Stimulated activated CD8-positive, alpha-beta memory T cell treated with anti-CD3 and anti-CD28 coated beads, Interleukin-4, amount 100 ng/mL, for 1 hour (primary cell): ENCODE measurements at places on chromosomes 7 and 10.

- no peak for DNase-seq
Measured at GRCh38 chr7:21867816-21868575, 77.7 kb downstream of the CDCA7L start.

GRCh38 chr10:100019787-100020141 lies 10.0 kb upstream of the DNMBP start:
- no peak for DNase-seq

DNA sequence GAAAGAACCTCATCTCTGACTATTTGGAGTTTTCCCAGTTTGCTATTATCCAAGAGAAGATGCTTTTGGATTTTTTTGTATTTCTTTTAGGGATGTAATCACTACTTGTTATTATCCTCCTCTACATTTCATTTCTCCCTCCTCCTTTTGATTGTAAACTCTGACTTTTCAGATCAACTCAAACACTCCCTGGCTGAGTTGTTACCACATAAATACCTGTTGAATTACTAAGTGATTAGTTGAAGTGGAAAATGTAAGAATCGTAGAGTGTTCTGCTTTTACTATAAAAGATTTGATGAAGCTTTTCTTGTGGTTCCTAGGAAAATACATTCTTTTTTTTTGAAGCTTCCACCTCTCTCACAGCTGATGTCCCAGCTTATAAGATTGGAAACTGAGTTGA lies 164.1 kb upstream of the C1GALT1 start:
- DNase-seq: no peak

DNA sequence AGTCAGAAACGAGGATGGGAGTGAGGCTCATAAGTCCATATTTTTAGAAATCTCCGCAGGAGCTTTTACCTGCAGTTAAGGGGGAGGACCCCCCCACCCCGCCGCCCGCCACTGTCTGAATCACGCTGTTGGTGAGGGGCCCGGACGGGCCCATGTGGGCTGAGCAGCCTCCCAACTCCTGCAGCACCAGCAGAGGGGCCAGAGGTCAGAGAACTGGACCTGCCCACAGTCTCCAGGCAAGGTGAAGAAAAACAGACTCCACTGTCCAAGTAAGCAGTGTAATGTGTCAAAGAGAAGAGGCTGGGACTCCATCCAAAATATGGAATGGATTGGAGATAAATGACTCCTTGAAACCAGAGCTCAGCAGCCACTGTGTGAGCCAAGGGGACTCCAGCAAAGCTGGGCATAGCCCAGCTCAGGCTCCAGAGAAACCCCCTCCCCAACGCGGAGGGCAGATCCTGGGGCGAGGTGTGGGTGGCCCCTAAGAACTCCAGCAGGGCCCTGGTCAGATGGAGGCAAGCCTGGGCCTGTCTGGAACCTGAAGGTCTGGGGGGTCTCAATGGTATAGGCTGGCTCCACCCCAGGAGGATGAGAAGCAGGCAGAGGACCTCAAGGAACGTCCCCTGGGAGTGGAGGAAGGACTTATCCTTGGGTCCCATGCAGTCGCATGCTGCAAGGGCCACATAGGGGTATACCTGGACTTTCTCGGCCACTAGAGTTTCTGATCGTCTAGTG lies 128.5 kb upstream of the TNS3 start:
- no peak for DNase-seq

GRCh38 chr7:116455009-116455408 lies 44.5 kb upstream of the CAV2 start:
- no peak for DNase-seq

DNA sequence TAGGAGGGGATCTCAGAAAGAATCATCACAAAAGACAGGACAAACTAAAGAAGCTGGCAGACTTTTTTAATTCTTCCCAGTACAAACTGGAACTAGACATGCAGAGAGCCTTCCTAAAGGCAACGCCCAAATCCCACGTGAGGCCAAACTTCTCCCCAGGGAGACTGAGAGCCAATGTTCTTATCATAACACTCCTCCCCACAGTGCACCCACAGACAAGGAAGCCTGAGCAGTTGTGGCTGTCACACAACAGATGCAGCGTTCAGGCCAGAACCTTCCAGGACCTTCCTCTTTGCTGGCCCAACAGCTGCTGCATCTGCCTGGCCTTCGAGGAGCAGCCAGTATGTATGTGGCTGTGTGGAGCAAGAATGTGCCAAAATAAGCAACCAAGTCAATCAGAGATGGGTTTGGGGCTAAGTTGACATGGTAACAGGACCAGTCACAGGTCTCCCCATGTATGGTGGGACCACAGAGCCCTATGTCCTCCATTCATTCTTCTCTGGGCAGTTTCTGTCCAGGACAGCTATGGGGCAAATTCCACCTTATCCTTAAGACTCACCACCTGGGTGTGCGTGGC lies 34.9 kb downstream of the SRPK2 start:
- DNase-seq: no peak

GRCh38 chr10:129851941-129852640 lies 112.0 kb downstream of the EBF3 start:
- DNase-seq: no peak
